ENCODE measurements at places on chromosomes 16 and 17. TPM values are rescaled to one million over a fixed set of nuclear protein-coding genes. Genes with fewer than 3 reads are reported as not detected.

CCL17 gene
- total RNA-seq = not detected

RNF43 gene
- 69.4 TPM for total RNA-seq

TBC1D3E gene
- total RNA-seq = not detected

CALB2 gene
- total RNA-seq = 3.6 TPM

SCN4A gene
- 0.83 TPM for total RNA-seq

TMC8 gene
- 26.9 TPM for total RNA-seq

EVI2B gene
- total RNA-seq = 5.6 TPM

MILR1 gene
- total RNA-seq = not detected

RASD1 gene
- 25.8 TPM for total RNA-seq

PPP1R1B gene
- 71.8 TPM for total RNA-seq

ADORA2B gene
- 13.3 TPM for total RNA-seq

DNA sequence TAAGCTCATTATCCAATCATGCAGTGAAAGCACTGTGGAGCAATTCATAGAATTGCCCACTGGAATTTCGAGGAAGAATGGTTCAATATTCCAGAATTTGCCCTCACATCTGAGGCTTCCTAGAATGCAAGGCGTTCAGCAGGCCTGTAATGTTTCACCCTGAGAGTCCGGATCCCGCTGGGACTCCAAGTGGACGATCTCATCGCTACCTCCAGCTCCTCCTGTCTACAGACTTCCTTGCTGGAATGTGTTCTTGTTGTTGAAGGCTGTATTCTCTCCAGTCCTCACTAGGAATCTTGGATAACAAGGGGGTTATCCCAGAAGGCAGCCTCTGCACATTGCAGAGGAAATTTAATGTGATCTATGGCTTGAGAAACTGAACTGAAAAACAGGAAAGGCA is 7.8 kb downstream of the SLC47A1 start:
- DNase-seq = no peak
- H3K4me1 ChIP-seq = no peaks in the 10 kb centered on the region
- H3K27ac ChIP-seq = no peak overlapping the region
- no peak overlapping the region for H3K4me3 ChIP-seq
- H3K27me3 ChIP-seq = no peaks in the 10 kb centered on the region

DNA sequence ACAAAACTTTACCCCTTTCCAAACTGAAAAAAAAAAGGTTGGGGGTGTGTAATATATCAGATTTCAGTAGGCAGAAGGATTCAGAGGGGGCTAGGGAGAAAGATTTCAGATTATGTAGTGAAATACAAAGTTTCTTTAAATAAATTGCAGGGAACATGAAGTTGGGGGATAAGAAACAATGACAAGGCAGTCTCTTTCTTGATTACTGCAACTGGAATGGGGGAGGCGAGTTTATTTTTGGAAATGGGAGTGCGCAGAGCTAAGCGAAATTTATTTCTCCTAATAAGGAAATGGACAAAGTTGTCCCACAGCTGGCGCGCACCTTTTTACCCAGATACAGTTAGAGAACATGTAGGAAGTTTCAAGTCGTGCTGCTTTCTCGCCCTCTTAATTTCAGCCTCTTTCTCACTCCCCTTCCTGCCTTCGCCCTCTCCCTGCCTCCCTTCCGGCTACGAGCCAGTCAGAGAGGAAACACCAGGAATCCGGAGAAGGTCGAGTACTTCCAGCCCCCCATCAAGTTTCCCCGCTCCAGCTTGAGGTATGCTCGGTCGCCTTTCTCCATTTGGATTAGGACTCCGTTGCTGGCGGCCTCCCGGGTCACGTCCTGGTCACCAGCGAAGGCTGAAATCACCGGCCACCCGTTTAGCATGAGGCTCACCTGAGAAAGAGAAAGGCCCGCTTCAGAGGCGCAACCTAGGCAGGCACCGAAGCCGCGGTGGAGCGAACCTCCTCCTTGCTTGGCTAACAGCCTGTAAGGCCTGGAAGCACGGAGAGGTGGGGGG is 2.5 kb downstream of the CBLN1 start:
- peaks cover 10% of the 10 kb centered on the region for H3K4me1 ChIP-seq
- peaks cover 85% of the 10 kb centered on the region for H3K27me3 ChIP-seq
- no peaks in the 10 kb centered on the region for H3K36me3 ChIP-seq
- DNase-seq = no peak
- H3K4me3 ChIP-seq = no peak overlapping the region
- no peak overlapping the region for H3K27ac ChIP-seq

GRCh38 chr17:28497931-28498330 is 8.2 kb upstream of the FOXN1 start:
- DNase-seq = no peak
- H3K36me3 ChIP-seq = no peaks in the 10 kb centered on the region
- H3K4me1 ChIP-seq = no peaks in the 10 kb centered on the region
- no peak overlapping the region for H3K27ac ChIP-seq
- no peaks in the 10 kb centered on the region for H3K27me3 ChIP-seq
- no peak overlapping the region for H3K4me3 ChIP-seq

- H3K4me1 ChIP-seq = peaks cover 9% of the 10 kb centered on the region
- no peaks in the 10 kb centered on the region for H3K27me3 ChIP-seq
- no peak for DNase-seq
Measured at GRCh38 chr17:74785096-74785980, 9.2 kb upstream of the NAT9 start.

GRCh38 chr16:86925067-86925791 is 346.9 kb downstream of the FOXL1 start:
- no peak overlapping the region for H3K4me3 ChIP-seq
- peak overlapping the region; percentile 30 for H3K27ac ChIP-seq
- peaks cover 5% of the 10 kb centered on the region for H3K4me1 ChIP-seq
- H3K36me3 ChIP-seq = no peaks in the 10 kb centered on the region
- no peaks in the 10 kb centered on the region for H3K27me3 ChIP-seq
- DNase-seq = no peak

DNA sequence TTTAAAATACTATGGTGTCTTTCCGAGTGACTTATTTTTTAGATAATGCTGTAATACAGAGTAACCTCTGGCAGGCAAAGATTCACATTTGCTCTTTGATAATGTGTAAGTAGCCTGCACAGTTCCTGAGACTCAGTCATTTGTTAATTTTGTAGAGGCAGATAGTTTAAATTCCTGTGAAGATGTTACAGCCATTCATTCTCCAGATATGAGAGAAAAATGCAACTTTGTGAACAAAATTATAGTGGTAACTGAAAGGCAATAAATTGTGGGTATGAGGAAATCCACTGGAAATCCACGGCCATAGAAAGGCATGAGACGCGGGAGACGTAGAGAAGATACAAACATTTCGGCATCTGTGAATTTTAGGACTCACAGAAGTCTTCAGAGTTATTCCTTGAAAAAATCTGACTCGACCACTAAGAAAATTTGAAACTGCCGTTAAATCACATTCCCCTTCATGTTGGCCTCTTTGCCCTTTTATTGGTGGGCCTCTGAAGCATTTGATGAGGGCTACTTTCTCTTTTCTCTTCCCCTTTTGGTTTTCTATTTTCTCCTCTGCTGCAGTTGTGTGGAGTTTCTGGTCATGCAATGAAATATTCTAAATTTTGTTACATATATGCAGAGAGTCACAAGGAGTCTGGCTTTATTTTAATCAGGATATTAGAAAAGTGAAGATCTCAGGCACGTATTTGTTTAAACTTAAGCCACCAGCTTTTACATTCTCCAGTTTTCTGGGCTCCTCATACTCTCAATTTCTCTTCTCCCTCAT is 18.8 kb downstream of the HS3ST3A1 start:
- H3K4me3 ChIP-seq = no peak overlapping the region
- no peaks in the 10 kb centered on the region for H3K36me3 ChIP-seq
- no peaks in the 10 kb centered on the region for H3K27me3 ChIP-seq

GRCh38 chr17:44074231-44074910 is 3.8 kb downstream of the G6PC3 start:
- H3K4me3 ChIP-seq = no peak overlapping the region
- no peak overlapping the region for H3K27ac ChIP-seq
- DNase-seq = no peak
- peaks cover 14% of the 10 kb centered on the region for H3K4me1 ChIP-seq
- H3K27me3 ChIP-seq = no peaks in the 10 kb centered on the region

- DNase-seq = no peak
- no peaks in the 10 kb centered on the region for H3K4me1 ChIP-seq
- H3K4me3 ChIP-seq = no peak overlapping the region
Measured at GRCh38 chr16:29760567-29761279, 14.9 kb upstream of the C16orf54 start.

GRCh38 chr17:34305606-34306005 is 13.6 kb upstream of the CCL8 start:
- no peak overlapping the region for H3K4me3 ChIP-seq
- H3K27me3 ChIP-seq = no peaks in the 10 kb centered on the region
- H3K4me1 ChIP-seq = no peaks in the 10 kb centered on the region
- H3K36me3 ChIP-seq = no peaks in the 10 kb centered on the region
- no peak overlapping the region for H3K27ac ChIP-seq

DNA sequence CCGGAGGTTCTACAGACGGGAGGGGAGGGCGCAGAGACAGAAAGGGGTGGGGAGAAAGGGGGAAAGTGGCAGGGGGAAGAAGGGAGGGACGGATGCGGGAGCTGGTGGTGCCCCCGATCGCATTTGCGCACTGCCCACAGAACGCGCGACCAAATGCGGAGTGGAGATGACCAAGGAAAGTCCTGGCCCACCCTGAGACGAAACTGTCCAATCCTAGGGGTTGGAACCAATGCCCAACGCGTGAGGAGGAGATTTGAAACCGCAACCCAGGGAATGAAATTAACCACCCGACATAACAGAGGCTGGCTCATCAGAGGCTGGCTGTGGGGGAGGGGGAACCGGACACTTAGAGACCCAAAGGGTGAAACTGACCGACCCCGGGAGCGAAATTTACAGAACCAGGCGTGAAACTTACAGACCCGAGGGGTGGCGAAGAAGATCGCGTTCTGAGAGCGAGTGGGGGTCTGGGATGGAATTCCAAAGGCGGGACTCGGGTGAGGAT is 1.4 kb downstream of the HES7 start:
- H3K27me3 ChIP-seq = no peaks in the 10 kb centered on the region
- peak overlapping the region; percentile 52 for H3K4me3 ChIP-seq
- peaks cover 59% of the 10 kb centered on the region for H3K4me1 ChIP-seq
- no peak for DNase-seq
- H3K36me3 ChIP-seq = no peaks in the 10 kb centered on the region

DNA sequence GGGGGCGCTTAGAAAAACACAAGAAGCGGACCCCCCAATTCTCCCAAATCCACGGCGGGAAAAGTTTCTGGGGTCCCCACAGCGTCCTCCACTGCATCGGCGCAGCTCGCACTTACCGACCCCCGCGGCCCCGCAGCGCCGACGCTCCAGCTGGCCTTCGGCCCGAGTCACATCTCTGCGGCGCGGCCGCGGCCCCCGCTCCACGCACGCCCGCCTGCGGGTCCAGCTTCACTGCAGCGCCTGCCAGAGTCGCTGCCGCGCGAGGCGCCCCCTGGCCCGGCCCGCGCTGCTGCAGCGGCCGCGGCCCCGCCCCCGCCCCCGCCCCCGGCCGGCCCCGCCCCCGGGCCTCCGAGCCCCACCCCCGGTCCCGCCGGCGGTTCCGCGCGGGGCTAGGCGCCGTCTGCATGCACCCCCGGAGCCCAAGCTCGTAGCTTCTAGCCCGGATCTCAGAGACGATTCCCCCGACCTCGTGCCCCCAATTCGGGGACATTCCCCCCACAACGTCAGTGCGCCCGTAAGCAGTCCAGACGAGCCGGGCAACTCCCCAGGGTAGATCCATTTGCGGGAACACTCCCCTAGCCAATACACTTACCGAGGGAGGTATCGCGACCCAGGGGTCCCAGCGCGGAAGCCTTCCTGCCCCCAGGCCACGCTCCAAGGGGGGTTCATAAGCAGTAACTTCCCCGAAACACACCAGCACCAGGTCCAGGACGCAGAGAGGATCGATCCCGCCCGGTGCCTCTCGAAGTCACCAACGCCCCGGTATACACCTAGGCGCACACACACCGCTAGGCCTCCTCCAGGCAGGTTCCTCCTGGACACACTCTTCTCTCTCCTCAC is at the start of gene GPRC5B:
TSS of gene GPRC5B (minus strand) at position 238 of the 840 bp plus-strand sequence. CDS start 12,003 bp downstream, outside the sequence.
- peaks cover 12% of the 10 kb centered on the region for H3K4me1 ChIP-seq
- H3K36me3 ChIP-seq = no peaks in the 10 kb centered on the region
- DNase-seq = no peak

GRCh38 chr17:74635418-74635817 is 11.9 kb upstream of the CD300E start:
- no peak overlapping the region for H3K4me3 ChIP-seq
- no peaks in the 10 kb centered on the region for H3K4me1 ChIP-seq
- H3K27ac ChIP-seq = no peak overlapping the region
- DNase-seq = no peak

DNA sequence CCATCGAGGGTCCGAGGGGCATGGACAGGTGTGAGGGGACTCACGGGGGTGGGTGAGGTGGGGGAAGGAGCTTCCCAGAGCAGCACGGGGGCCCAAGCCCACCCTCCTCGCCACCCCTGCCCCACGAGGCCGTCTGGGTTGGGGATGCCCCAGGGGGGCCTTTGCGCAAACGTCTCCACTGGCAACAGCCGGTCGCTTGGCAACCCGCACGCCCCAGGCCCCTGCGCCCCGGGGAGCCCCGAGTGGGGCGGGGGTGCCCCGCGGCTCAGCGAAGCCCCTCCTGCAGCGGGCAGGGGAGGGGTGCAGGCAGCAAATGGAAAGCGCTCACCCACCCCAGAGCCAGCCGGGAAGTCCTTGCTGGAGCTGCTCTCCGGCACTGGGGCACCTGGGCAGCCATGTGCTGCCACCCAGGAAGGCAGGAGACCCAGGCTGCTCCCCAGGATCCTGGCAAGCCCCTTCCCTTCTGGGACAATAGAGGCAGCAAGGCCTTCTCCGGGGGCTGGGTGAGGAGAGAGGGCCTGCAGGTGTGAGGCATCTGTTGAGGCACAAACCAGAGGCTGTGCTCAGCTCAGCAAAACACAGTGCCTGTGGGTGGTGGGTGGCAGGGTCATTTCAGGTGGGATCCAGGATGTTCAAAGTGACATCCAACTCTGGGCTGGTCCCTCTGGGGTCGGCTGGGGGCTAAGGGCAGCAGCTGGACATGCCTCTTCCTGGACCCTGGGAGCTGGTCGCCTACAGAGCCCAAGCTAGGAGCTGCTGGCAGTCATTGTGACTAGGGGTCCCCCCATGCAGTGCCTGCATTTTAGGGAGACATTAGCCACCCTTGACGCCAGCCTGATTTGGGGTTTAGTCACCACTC is 80.9 kb upstream of the CBX4 start:
- peak; percentile 50 for DNase-seq
- H3K27me3 ChIP-seq = no peaks in the 10 kb centered on the region

- H3K4me3 ChIP-seq = no peak overlapping the region
- peak; percentile 67 for DNase-seq
- no peak overlapping the region for H3K27ac ChIP-seq
- H3K27me3 ChIP-seq = no peaks in the 10 kb centered on the region
Measured at GRCh38 chr16:74829637-74830036, 55.0 kb upstream of the FA2H start.
